ENCODE measurements at places on chromosomes 6 and 20.

- DNase-seq: no peak
These were observed 6.5 kb downstream of the LHFPL5 start for GRCh38 chr6:35811699-35811995.

DNA sequence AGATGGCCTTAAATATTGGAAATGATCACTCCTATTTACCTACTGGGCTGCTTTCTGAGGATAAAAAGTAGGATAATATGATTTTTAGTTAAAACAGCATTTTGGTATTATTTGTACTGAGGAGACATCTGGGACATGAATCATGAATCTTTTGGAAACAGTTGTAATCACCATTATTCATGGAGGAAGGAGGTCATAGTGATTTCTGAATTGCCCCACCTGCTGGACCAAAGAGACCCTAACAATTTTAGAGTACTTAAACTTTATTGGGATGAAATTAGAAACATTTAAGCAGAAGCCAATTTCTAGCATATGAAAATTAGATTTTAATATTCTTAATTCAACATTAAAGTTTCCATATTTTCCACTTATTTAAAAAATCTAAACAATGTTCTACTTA is 108.4 kb upstream of the SIM1 start:
- no peak for DNase-seq

DNA sequence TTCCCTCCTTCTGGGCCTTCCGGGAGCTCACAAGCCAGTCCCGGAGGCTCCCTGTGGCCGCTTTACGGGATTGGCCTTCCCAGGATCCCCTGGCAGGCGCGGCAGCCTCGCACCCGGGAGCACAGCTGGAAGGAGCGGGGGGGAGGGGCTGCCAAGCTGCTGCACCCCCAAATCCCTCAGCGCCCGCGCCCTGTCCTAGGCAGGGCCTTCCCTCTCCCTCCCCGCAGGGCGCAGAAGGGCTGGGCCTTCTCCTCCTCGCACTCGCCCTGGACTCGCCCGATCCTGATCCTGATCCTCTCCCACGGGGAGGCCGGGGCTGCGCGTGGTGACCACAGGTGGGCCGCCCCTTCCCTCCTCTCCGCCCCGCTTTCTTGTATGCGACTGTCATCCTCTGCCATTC is 146.4 kb downstream of the FNDC1 start:
- DNase-seq: no peak

DNA sequence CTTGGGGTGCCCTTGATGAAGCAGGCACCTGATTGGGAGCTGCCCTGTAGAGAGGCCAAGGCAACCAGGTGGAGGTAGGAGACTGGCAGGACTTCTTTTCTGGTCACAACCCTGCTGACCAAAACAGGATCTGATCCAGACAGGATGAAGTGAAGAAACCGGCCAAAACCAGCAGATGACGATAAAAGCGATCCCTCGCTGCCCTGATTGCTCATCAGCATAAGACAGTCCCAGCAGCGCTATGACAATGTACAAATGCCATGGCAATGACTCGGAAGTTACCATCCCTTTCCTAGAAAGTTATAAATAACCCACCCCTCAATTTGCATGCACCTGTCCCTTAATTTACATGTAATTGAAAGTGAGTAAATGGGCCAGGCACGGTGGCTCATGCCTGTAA is 88.4 kb upstream of the PDE10A start:
- DNase-seq: no peak

DNA sequence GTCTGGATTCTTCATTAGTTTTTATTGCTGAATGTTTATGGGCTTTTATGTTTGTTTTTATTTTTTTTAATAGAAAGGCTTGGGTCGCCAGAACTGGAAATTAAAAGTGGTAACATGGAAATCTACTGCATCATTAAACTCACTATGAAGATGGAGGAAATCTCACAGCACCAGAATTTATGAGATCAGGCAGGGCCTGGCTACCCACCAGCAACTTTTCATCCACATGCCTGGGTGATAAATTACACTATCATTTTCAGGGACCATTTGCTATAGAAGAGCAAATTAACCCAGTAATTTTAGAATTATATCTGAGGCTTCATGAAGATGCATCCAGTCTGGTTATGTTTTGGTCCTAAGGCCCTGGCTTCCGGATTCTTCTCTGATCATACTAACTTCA is 57.8 kb upstream of the PLCB4 start:
- no peak for DNase-seq

DNA sequence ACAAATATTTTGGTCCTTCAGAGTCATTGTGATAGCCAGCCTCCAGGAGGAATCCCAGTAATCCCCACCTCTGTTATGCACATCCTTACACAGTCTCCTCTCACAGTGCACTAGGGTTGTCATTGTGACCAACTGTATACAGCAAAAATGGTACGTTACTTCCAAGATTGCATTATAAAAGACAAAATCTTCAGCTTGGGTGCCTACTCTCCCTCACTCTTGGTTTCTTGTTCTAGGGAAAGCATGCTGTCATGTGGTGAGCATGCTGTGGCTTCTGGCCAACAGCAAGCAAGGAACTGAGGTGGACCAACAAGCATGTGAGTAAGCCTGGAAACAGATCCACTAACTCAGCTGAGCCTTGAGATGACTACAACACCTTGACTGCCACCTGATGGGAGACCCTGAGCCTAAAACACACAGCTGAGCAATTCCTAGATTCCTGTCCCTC is 130.1 kb upstream of the DST start:
- DNase-seq: no peak

- DNase-seq: no peak
These were observed 12.8 kb upstream of the PLCG1 start for GRCh38 chr20:41124451-41125094.

GRCh38 chr6:42332916-42333315 is 115.3 kb upstream of the MRPS10 start:
- no peak for DNase-seq

DNA sequence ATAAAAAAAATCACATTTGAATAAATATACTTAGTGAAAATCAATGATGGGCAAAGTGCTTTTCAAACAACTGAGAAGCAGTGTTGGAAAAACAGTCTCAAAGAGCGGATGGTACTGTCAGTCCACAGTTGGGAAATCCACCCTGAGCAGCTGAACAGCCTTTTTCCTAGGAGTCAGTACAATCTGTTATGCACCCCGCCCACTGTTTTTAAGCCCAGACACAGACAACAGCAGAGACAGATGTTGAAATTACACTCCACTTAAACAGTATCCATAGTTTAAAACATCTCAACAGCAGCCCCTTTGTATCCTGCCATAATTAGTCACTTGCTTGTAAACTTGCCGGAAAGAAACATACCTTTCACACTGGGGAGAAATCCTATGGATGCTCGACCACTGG is 372 bp downstream of the KIAA0408 start:
- no peak for DNase-seq

DNA sequence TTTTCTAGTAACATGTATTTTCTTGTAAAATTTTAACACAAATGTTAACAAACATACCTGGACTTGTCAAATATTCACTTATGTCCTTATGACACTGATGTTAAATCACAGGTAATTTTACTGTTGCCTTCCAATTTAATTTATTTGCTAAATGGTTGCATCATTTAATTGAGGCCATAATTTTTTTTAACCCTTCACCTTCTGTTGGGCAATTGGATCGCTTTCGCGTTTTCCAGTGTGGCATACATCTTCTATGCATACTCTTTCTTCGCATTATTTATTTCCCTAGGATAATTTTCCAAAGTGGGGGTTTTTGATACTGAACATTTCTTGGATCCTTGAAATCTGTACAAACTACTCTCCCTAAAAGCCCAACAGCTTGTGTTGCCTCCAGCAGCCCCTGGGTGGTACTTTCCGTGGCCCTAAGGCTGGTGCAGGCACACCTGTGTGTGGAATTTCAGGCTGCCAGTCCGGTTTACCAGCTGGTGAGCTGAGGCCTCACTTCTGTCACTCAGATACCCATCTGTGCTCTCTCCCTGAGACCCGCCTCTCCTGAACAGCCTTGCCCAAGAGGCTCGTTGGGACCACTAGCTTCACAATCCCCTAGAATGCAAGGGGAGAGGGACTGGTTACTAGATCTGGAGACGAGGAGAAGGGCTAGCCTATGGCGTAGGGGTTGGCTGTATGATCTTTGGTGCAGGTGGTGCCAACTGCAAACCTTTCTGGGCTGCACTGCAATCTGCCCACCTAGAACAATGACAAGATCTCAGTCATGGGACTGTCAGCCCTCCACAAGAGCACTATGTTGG is 11.2 kb upstream of the C20orf144 start:
- DNase-seq: no peak

GRCh38 chr6:112183271-112183671 is 71.1 kb downstream of the LAMA4 start:
- DNase-seq: no peak

DNA sequence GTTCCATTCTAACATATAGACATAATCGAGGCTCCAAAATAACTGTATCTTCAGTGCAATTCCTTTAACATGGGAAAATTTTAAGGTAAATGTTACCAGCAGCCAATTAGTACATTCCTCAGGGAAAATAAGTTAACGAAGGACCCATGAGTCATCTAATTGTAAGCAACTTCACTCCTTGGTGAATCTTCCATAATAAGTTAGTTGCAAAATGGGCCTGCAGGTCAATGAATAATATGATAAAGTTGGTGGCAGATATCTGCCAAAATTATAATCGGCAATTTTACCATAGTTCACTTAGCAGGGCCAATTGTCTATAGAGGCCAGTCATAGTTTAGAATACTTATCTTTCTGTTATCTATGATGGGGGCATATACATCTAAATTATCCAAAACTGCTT is 42.3 kb downstream of the QRSL1 start:
- DNase-seq: no peak

GRCh38 chr6:137258170-137258569 is 39.0 kb upstream of the IFNGR1 start:
- no peak for DNase-seq

GRCh38 chr6:101605426-101605825 is 211.9 kb downstream of the GRIK2 start:
- no peak for DNase-seq

DNA sequence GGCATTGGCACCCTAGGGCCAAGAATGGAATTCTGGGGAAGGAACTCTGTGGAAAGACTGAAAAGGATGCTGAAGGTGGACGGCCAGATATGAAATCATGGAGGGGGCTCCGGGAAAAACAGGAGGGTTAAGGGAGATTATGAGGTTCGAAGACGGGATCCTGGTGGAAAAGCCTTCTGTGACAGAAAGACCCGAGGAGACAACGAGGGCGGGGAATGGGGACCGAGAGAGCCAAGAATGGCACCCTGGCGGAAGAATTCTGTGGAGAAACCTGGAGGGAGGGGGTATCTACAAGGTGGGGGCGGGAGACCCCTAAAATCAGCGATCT is 426 bp downstream of the TRMT6 start:
- DNase-seq: no peak

DNA sequence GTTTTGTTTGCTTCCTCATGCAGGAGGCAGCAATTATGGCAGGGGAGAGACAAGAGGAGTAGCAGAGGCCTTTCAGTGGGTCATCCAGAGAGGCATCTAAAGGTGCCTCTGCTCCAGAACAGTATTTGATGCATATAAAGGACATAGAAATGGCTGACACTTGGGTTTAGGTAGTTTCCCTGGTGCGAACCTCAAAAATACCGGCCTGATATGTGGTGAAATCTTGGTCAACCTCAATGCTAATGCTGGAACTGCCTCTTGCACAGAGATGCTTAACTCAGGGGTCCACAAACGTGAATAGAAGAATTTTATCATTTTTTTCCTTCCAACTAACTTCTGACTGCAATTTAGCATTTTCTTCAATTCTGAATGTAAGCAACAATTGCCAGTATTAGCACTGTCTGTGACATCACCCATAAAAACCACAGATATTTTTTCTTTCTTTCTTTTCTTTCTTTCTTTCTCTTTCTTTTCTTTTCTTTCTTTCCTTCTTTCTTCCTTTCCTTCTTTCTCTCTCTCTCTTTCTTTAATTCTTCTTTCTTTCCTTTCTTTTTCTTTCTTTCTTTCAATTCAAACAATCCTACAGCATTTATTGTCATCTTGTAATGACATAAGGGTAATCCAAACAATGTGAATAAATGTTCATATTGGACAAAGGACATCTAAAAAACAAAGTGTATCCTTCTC is 180.0 kb upstream of the UST start:
- no peak for DNase-seq

- no peak for DNase-seq
These were observed 603.4 kb downstream of the MMUT start for GRCh38 chr6:48859562-48860123.

DNA sequence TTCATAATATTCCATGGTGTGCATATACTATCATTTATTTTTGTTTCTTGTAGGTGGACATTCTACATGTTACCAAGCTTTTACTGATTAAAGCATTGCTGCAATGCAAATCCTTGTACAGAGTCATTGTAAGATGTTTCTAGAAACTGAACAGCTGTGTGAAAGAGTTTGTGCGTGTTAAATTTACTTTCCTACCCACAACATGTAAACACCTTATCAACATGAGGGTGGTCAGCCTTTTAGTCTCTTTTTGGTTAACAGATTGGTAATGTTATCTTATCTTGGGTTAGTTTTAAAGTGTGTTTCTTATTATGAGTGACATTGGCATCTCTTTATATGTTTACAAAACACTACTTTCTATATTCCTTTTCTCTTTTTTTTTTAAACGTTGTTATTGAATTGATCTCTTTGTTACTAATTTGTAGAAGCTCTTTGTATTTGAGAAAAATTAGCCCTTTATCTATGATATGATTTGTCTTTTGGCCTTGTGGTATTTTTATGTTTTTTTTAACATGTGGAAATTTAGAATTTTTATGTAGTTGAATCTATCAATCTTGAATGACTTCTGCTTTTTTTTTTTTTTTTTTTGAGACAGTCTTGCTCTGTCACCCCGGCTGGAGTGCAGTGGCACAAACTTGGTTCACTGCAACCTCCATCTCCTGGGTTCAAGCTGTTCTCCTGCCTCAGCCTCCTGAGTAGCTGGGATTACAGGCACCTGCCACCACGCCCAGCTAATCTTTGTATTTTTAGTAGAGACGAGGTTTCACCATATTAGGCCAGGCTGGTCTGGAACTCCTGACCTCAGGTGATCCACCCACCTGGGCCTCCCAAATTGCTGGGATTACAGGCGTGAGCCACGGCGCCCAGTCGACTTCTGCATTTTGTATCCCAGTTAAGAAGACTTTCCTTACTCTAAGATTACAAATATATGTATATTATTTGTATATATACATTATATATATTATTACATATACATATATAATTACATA is 112.1 kb downstream of the TCP11 start:
- DNase-seq: no peak

- no peak for DNase-seq
These were observed 337.6 kb downstream of the BTBD9 start for GRCh38 chr6:38302081-38302480.

DNA sequence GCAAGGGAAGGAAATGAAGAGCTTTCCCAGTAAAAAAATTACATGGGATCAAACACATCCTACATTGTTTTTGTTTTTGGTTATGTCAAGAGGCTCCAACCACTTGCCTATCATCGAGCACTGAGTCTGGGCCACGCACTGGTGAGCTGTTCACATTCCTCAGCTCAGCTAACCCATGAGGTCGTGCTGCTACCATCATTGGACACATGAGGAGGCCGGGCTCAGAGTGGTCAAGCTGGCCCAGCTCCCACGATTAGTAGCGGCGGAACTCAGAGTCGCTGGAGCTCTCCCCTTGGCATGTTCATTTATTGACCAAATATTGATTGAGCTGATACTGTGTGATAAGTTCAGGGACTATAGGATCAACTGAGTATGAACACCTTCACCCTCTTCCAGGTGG is 164.9 kb downstream of the CDH26 start:
- no peak for DNase-seq

GRCh38 chr6:92023410-92023966 is 1395.9 kb downstream of the EPHA7 start:
- no peak for DNase-seq

Data from anterior cingulate cortex (tissue), 58 donors.